Renal pelvis (tissue), 12 donors: ENCODE measurements at places on chromosomes 12 and 14. TPM values are rescaled to one million over a fixed set of nuclear protein-coding genes. Genes with fewer than 3 reads are reported as not detected.

Gene KRT83
- not detected for polyA plus RNA-seq

Gene NGB
- not detected for polyA plus RNA-seq

Gene TMEM229B
- 4.3 TPM for polyA plus RNA-seq

Gene TCL1B
- not detected for polyA plus RNA-seq

Gene KRT4
- polyA plus RNA-seq = 0.40 TPM

Gene NRL
- polyA plus RNA-seq = 2.7 TPM

Gene GPR162
- polyA plus RNA-seq = 35.9 TPM

Gene A2ML1
- 0.86 TPM for polyA plus RNA-seq
